SHP77 (cell line): ENCODE measurements at places on chromosomes 11 and 22.

GRCh38 chr11:39741066-39741465 is 1718.4 kb downstream of the LRRC4C start:
- DNase-seq: no peak

DNA sequence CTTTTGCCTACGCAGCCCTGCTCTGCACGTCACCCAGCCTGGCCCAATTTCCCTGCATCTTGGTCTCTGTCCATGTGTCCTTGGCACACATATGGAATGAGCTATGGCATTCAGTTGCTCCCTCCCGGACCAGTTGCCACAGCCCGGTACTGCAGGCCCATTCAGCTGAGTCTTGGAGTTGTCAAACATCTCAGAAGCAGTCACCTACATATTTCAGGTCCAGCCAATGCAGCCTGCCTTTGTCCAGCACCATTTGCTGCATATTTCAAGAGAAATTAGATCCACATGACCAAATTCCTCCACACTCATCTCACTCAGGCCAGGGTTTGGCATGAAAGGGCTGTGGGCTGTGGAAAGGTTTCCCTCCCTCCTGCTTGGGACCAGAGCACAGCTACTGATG is 76.8 kb downstream of the MN1 start:
- no peak for DNase-seq

DNA sequence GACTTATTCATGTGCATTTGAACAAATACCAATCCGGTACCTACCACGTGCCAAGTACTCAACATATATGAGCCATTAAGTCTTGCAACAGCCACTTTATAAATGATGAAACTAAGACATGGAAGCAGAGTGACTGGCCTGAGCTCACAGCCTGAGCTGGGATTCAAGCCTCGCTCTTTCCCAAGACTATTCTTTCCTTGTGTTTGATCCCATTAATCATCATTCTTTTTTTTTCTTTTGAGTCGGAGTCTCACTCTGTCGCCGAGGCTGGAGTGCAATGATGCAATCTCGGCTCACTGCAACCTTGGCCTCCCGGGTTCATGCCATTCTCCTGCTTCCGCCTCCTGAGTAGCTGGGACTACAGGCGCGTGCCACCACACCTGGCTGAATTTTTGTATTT is 119.3 kb downstream of the ABTB2 start:
- no peak for DNase-seq

DNA sequence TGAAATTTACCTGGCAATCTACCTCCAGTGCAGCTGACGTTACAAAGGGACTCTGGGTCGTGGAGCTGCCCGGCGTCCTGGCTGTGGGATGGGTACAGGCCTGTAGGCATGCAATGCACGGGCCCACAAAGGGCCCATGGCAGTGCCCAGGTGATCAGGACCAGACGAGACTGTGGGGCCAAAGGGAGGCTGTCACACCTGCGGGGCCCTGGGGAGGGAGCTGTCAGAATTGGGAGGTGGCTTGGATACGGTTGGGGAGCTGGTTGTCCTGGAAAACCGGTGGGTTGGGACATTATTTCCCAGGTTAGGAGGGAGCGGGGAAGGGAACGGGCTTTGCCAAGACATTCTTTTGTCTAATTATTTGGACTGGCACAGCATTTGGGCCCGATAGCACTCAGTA is 958.5 kb downstream of the BRD1 start:
- no peak for DNase-seq

DNA sequence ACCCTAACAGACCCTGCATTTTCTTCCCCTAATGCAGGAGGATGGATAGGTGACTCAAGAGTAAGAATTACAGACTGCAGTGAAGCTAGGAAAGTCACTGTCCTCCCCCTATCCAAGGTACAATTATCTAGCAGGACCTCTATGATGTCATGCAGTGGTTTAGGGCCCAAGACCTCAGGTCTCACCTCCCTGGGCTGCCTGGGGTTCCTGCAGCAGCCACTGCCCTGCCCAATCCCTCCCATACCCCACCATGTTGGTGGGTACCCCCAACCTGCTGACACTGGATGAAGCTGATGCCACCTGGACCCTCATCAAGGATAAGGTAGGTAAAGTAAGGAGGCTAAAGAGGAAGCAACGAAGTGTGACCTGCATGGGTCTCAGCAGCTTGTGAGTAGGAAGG is at the start of gene C11orf42:
Gene C11orf42, plus strand, starts transcription at position 192 of the 400 bp plus-strand sequence. Its CDS starts 59 bp downstream, at position 251.
- DNase-seq: no peak

GRCh38 chr11:122804796-122805195 is 33.5 kb upstream of the CRTAM start:
- DNase-seq: no peak
